C1 segment of cervical spinal cord (tissue), 14 donors: ENCODE measurements at places on chromosomes 16 and 17.

DNA sequence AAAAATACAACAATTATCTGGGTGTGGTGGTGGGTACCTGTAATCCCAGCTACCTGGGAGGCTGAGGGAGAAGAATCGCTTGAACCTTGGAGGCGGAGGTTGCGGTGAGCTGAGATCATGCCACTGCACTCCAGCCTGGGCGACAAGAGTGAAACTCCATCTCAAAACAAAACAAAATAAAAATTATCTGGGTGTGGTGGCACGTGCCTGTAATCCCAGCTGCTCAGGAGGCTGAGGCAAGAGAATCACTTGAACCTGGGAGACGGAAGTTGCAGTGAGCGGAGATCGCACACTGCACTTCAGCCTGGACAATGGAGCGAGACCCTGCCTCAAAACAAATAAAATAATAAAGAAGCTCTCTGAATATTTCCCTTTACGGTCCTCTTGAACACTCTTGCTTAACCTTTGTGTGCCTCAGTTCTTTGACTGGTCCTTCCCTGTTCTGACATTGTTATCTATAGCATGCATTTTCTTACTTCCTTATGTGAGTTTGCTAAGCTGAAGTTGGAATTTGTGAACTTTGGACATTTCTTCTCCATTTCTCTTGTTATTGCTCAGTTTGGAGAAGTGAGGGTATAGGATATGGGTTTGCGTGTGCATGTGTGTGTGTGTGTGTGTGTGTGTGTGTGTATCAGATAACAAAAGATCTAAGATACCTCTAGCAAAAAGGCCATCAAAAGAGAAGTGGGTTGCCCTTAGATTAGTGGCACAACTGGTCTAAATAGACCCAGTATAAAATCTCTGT, 29.7 kb upstream of the WSB1 start:
- DNase-seq, result no peak

DNA sequence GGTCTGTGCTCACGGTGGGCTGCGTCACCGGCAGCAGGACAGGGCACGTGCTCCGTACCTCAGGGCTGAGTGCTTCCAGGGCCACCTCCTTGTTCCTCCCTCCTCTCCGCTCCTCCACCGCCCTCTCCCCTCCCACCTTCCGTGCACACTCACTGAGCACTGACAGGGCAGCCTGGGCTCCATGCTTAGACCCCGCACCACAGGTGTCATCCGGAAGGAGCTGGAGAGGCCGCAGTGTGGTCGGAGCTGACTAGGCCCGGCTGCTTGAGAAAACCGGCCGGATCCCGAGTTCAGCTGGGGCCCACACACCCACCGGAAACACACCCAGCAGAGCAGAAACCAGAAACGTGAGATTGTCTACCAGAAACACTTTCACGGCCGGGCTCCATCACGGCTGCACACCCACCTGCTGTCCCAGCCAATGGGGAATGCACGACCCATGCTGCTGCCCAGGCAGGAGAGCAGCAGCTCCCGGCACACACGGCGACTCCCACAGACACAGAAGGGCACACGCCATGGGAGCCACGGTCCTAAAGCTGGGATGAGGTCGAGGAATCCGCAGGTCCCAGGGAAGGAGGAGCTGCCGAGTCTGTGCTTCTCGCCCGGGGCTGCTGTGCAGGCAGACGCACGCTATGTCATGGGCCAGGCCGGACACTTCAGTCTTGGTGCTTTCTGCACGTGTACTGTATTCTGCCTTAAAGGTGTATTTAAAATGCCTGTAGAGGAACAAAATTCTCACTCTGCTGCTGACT, 55.0 kb upstream of the ZNF469 start:
- DNase-seq, result no peak

DNA sequence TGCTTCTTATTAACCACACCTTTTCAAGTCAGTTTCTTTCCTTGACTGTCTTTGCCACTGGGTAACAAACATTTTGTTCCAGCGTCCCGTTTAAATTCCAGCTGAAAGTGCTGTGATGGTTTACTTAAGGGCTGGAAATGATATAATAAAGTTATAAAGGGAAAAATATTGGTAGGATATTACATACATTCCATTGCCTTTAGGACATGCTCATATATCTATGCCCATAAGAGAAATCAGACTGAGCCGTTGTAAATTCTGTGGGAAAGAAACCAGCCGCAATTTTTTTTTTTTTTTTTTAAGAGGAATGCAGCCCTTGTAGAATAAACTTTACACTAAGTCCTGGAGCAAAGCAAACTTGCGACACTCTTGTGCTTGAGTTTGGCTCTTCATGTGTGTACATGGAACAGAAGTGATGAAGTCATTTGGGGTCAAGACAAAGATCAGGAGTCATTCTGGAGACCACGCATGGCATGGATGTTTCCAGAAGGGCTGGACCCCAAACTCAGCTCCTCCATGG, 210.9 kb downstream of the XYLT1 start:
- no peak for DNase-seq

DNA sequence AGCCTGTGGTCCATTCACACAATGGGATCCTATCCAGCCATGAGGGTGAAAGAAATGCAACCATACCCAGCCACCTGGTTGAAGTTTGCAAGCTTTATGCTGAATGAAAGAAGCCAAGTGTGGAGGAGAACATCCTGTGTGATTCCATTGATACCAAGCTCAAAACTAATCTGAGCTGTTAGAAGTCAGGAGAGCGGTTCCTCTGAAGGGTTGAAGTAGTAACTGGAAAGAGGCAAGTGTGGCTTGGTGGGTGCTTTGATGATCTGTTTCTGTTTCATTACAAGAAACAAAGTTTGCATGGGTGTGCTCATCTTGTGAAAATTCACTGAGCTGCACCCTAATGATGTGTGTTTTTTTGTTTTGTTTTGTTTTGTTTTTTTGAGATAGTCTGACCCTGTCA, 99.4 kb downstream of the SALL1 start:
- DNase-seq, result no peak

- DNase-seq, result no peak
Measured at GRCh38 chr17:68349157-68349556, 57.9 kb downstream of the ARSG start.

DNA sequence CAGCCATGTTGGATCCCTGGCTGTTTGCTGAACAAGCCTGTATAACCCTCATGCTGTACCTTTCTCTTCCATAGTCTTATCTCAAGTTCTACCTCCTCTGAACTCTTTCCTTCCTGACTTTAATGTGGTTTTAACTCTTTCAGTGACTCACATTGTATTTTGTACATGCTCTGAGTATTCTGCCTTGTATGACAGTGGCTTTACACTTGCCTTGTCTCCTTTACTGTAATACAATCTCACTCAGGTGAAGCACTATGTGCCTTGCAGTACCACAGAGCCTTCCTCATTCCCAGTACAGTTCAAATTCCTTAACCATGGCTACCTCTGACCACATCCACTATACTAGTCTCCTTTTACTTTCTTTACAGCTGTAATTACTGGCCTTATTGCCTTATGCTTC, 14.1 kb downstream of the PSMD11 start:
- DNase-seq, result no peak

GRCh38 chr17:2862197-2862596, 66.0 kb downstream of the RAP1GAP2 start:
- no peak for DNase-seq

DNA sequence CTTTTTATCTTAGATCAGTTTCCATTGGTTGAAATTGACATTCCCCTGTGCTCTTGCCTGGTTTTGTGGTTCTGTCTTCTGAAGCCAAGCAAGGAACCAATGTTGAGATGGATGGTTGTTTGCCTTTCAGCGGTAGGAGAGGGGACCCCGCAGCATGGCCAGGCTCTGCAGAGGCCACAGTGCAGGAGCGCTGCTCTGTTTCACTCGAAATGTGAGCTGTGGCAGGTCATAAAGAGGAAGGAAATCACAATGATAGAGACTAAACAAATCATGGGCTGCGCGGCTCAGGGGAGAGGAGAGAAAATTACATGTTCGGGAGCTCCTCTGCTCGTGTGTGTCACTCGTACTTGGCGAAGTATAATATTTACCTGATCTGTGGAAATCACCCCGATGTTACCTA, 148.2 kb downstream of the SNX29 start:
- DNase-seq, result no peak

GRCh38 chr16:84117494-84117843, 727 bp upstream of the MBTPS1 start:
- no peak for DNase-seq

DNA sequence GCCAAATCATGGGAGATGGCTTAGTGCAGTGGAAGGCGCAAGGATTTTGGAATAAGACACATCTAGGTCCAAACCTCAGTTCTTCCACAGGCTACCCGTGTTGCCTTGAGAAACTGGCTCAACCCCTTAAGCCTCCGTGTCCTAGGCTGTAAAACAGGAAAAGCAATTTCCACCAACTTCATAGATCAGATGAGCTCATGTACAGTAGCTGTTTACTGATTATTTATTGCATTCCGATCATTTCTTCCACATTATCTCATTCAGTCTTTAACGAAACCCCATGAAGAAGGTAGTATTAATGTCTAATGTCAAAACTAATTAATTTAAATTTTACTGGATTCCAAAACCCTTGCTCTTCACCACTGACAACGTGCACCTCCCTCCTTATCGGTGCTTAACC, 231.6 kb downstream of the GRIN2A start:
- no peak for DNase-seq

GRCh38 chr16:86680162-86680561, 101.8 kb downstream of the FOXL1 start:
- no peak for DNase-seq

GRCh38 chr17:48113201-48113676, 5.7 kb downstream of the SNX11 start:
- no peak for DNase-seq

DNA sequence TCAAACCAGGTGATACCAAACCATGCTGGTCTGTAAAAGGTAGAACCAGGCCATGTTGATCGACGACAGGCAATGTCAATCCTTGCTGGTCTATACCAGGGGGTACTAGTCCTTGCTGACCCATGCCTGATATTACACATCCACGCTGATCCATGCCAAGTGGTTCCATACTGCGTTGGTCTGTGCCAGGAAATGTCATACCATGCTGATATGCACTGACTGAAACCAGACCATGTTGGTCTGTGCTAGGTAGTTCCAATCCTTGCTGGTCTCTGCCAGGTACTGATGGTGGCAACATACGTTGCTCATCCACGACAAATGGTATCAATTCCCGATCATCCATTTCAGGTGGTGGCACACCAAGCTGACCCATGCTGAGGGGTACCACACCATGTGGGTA, 15.0 kb downstream of the QRICH2 start:
- DNase-seq, result no peak

DNA sequence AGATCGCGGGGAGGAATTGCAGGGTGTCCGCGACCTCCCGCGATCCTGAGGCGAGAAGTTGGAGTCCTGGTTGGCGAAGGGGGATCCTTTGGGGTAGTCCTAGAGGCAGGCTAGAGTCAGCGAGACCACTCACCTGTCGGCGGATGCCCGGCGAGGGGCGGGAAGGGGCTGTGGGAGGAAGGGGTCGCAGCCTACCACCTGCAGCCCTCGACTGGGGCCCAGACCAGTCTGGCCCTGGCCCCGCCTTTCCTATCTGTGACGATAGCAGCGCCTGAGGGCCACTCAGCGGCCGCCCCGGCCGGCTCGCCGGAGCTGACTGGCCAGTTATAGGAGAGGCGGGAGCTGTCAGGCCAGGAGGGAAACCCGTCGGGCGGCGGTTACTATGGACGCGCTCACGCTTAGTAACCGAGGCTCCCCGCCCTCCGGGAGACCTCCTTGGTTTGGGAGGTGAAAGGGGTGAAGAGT, at the start of gene TEKT3:
Gene TEKT3, minus strand, starts transcription at position 213 of the 465 bp plus-strand sequence. CDS start 10,012 bp downstream, outside the sequence.
- peak; percentile 17 for DNase-seq

- DNase-seq, result no peak
Measured at GRCh38 chr16:55532227-55532626, 23.4 kb downstream of the LPCAT2 start.

- DNase-seq, result no peak
Measured at GRCh38 chr17:4474093-4474492, 24.6 kb upstream of the SPNS2 start.

- DNase-seq, result peak; percentile 96
Measured at GRCh38 chr16:588889-589657, 793 bp upstream of the RAB40C start.

- DNase-seq, result no peak
Measured at GRCh38 chr17:49114703-49115102, 17.9 kb upstream of the B4GALNT2 start.

DNA sequence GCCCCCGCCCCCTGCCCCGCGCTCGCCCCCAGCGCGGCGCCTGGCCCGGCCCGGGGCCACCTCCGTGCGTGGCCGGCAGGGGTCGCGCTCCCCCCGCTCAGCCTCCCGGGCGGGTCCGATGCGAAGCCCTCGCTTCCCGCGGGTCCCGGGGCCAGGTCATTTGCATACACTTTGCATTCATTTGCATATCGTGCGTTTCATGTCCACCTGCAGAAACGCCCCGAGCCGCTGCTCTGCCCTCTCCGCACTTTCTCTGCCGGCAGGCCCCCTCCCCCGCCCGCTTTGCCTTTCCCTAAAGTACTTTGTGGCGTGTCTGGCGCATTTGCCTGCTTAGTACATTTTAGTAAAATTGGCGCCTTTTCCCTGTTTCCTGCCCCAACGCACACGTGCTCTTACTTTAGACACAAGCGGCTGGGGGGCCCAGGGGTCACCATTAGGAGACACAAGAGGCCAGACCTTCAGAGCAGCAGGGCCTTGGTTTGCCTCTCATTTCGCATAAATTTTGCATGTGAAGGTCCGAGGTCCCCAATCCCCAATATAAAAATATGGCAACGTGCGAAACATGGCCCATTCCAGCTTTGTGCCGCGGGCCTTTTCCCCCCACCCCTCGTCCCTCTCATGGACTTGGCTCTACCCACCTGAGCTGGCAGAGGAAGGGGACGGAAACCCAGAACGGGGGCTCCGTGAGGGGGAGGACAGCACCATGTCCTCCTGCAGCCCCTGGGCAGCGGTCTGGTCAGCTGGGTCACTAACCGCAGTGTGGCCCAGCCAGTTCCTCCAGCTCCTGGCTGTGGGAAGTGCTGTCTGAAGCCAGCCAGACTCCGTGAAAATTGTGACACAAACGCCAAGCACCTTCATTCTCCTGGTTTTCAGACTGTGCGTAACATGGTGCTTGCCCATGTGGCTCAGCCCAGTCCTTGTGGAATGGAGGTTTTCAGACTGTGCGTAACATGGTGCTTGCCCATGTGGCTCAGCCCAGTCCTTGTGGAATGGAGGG, 34.8 kb downstream of the CBFA2T3 start:
- DNase-seq, result no peak

- DNase-seq, result no peak
Measured at GRCh38 chr17:81013642-81014041, 21.3 kb upstream of the BAIAP2 start.

GRCh38 chr16:803754-804080, 3.2 kb upstream of the GNG13 start:
- DNase-seq, result no peak

GRCh38 chr17:81664051-81664470, 2.3 kb downstream of the OXLD1 start:
- DNase-seq, result no peak

GRCh38 chr17:62628831-62629555, 1.5 kb downstream of the MRC2 start:
- DNase-seq, result no peak

GRCh38 chr17:56057869-56058268, 95.4 kb upstream of the ANKFN1 start:
- no peak for DNase-seq

GRCh38 chr16:86240716-86241363, 269.5 kb upstream of the FOXF1 start:
- DNase-seq, result no peak

- no peak for DNase-seq
Measured at GRCh38 chr16:53809088-53809932, 105.4 kb downstream of the FTO start.
